ENCODE measurements at places on chromosomes 6 and 20.

- no peak for DNase-seq
These were observed 151.6 kb upstream of the ZNF337 start for GRCh38 chr20:25848222-25848621.

DNA sequence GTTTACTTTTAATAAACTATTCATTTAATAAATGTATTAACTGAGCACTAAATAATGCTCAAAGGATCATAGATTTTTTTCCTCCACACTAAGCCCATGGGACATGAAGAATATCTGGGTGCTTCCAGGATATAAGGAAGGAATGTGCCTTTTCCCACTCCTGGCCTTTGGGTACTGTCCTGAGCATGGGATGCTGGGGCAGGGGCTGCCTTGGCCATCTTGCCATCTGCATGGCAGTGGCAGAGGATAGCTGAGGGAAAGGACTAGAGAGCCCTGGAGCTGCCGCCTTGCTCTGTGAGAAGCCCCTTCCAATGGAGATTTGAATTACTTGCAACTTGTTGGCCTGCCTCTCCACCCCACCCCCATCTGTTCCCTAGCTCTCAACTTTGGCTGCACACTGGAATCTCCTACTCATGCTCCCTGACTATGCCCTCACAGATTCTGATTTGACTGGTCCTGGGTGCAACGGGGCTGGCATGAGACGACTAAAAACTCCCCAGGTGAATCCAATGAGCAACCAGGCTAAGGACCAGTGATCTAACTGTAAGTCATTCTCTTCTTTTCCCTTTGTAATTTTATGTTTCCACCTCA lies 15.6 kb downstream of the DDRGK1 start:
- DNase-seq: no peak

DNA sequence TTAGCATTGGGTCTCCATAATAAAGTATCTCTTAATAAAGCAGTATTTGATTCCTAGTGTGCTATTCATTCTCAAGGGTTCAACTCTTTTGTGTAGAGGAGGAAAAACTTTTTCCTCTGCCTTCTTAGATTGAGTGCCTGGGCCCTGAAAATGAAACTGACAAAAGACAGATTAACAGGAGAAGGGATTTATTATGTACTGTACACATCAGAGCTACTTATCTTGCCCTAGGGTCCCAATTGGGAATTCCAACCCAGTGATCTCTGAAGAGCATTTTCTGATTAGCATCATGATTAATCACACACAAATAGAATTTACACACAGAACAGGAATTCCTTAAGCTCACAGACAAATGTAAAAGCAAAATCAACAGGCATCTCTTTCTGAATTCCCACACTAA lies 128.9 kb downstream of the CD164 start:
- DNase-seq: no peak

DNA sequence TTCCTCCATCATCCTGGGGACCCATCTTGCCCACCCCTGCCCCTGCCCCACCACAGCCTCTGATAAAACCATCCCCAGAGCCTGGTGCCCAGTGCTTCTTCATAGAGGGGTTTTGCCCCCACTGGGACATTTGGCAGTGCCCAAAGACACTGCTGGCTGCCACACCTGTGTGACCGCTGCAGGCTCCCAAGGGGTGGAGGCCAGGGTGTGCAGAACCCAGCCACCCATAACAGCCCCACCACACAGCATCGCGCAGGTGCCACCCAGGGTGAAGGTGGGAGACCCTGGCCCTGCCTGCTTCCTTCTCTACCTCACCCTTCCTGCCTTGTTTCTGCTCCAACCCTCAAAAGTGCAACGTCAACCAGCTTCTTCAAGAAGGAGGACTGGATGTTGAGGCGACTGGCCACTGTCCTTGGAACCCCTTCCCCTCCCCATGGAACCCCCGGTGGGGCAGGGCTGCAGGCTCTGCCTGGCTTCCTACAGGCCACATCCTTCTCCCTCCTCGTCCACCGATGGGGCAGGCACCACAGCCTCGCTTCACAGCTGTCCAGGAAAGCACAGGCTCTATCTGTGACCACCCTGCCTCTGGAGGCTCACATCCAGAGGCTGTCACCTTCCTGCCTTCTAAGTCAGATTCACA lies 79.2 kb upstream of the MPC1 start:
- no peak for DNase-seq

- no peak for DNase-seq
These were observed 104.6 kb downstream of the DTD1 start for GRCh38 chr20:18692447-18692846.

- no peak for DNase-seq
These were observed 74.8 kb downstream of the ADGRB3 start for GRCh38 chr6:68709882-68710281.

DNA sequence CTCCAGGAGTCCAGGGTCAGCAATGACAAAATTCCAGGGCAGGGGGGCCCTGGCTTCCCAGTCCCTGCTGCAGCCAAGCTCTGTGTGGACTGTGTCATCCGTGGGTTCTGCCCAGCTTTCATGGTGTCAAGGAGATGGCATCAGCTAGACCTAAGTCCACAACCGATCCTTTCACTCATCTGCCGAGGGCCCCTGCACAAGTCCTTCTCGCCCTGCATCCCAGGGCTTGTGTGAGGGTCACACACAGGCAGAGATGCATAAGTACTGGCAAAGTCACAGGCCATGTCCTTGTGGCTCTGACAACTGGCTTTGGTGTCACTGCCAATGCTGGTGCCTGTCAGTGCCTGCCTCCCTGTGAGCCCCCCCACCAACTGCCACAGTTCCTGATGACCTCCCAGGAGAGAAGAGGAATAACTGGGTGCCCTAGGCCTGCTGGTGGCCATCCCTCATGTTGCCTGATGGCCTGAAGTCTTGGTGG lies 181.4 kb upstream of the CST7 start:
- no peak for DNase-seq

- DNase-seq: no peak
These were observed 64.6 kb downstream of the SNX5 start for GRCh38 chr20:17904027-17904426.

Measured in stromal cell of bone marrow (primary cell).